ENCODE measurements at places on chromosomes 4 and X.

GRCh38 chr4:88792821-88793220 is 95.2 kb upstream of the NAP1L5 start:
- DNase-seq: no peak

DNA sequence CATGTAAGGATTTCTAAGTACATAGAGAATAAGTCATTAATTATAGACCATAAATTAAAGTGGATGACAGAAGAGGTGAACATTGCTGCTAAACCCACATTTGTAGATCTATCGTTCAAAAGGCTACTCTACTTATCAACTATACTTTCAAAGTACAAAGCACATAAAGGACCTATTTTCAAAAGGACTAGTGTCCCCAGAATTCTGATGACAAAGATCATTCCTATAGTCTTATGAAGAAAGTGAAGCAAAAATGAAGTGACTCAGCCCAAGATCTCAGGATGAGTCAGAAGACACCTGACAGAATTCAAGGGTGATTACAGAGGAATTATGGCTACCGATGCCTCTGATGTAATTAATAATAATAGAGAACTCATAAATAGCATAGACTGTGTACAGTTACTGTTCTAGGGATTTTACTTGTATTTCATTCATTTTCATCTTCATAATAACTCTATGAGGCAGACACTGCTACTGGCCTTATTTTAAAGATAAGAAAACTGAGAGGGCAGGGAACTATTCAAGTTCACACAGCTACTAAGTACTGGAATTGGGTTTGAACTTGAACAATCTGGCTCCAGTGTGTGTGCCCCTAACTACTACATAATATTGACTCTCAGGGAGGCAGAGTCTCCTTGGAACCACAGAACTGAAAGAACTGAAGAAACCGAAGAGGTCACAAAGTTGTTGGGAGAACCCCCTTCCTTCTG is 17.1 kb downstream of the USP46 start:
- DNase-seq: no peak

- DNase-seq: no peak
These were observed 1.2 kb downstream of the PRMT9 start for GRCh38 chr4:147682755-147683154.

DNA sequence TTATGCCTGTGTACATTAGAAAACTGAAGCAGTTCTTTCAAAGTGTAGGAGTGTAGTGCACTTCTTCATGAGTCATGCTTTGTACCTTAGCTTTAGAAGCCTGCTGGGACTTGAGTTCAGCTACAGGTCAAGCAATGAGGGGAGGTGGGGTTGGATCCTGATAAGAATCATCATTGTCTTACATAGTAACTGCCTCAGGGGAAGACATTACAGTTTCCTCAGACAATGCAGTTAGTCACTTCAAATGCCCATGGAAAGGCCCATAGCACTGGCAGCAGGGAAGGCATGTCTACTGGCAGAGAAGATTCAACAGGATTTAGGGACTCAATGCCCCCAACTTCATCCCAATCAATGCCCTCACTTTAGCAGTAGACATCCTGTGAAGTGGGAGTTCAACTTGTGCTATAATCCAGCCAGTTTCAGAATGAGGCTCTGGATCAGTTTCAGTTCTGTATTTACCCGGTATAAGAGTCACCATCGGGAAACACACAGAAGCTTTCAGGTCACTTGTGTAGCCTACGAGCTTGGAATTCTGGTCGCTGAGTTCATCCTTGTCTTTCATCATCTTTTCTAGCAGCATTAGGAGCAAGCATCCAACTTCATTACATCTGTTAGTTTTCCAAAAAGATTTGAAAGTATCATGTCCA is 1216.5 kb downstream of the RAPGEF2 start:
- DNase-seq: no peak

DNA sequence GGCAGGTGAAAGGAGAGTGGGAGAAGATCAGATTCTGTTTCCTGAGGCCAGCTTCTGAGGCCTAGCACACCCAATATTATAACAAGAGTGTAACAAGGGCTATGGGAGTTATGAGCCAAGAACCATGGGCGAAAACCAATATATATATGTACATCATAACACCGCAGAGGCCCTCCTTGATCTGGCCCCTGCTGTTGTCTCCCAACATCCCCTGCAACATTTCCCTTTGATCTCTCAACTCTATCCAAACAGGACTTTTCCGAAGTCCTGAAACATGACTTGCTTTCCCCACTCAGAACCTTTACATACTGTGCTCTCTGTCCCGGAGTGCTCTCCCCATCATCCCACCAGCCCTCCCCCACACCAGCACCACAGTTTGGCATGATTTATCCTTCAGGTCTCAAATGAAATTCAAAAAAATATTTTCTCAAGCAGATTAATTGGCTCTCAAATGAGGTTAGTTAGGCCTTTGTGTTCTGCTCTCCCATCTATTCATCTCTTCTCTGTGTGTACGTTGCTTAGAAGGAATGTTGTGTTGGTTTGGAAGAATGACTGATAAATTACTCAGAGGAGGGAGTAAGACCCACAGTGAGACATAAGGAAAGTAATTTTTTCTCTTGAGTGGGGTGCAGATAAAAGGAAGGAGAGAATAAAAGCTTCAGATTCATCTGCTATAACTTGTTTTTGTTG is 58.1 kb upstream of the SMIM10 start:
- DNase-seq: no peak

- no peak for DNase-seq
These were observed 516.6 kb downstream of the PCDH18 start for GRCh38 chr4:137015426-137016409.

DNA sequence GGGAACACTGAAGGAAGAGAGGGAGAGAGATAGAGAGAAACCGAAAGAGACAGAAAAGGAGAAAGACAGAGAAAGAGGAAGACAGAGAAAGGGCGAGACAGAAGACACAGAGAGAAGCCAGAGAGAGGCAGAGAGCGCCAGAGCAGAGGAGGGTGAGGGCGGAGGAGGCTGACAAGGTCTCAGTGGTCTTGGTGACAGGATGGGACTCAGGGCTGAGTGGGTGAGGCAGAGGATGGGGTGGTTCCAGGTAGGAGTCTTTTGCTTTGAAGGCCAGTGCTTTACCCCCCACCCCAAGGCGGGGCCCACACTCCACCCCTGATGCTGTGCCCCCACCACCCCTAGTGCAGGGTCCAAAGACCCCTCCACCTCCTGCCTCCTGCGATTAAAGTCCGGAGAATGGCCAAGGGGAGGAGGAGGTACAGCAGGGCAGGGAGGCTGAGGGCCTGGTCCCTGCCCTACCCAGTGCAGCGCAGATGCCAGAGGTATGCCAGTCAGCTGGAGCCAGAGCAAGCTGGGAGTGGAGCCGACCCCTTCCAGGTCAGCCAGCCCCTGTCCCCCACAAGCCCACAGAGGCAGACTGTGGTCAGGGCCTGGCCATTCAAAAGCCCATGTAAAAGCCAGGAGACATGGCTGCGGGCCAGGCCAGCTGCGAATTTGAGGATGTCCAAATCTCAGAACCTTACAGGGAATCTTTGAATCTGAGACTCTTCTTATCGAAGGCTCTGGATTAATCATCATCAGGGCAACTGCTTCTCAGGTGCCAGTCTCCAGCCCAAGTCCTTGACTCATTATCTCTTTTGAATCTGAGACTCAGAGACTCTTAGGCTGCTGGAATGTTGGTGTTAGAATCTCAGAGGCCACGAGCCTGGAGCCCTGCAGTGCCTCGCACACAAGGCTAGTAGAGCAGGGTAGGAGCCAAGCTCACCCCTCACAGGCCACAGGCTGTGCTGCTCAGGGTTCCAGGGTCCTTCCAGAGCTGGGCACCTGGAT is 758 bp downstream of the IQSEC2 start:
- peak; percentile 58 for DNase-seq

- no peak for DNase-seq
These were observed 108.3 kb downstream of the AFAP1 start for GRCh38 chr4:7831330-7831729.

DNA sequence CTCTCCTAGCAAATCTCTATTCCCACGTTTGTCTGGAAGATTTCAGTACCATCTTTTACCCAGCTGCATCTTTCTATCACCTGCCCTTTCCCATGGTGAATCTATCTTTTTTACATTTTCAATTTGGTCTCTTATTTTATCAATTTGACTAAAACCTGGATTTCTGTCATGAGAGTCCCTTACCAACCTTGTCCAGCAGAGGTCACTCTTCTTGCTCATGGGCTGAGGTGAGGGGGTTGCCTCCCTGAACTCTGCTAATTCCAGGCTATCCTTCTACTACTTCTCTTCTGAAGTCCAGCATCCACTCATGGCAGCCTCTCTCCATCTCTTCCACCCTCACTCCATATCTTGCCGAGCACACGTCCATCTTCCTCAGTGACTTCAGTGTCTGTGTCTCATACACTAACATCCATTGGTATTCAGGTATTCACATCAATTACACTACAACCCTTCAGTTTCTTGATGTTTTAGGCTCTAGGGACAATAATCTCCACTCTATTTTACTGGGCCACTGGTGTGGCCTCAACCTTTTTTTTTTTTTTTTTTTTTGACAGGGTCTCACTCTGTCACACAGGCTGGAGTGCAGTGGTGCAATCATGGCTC is 17.8 kb upstream of the ZNF827 start:
- DNase-seq: peak; percentile 49

- no peak for DNase-seq
These were observed 23.9 kb upstream of the TMSB4X start for GRCh38 chrX:12950851-12951594.

GRCh38 chr4:3484057-3484973 is 21.2 kb downstream of the DOK7 start:
- DNase-seq: no peak

DNA sequence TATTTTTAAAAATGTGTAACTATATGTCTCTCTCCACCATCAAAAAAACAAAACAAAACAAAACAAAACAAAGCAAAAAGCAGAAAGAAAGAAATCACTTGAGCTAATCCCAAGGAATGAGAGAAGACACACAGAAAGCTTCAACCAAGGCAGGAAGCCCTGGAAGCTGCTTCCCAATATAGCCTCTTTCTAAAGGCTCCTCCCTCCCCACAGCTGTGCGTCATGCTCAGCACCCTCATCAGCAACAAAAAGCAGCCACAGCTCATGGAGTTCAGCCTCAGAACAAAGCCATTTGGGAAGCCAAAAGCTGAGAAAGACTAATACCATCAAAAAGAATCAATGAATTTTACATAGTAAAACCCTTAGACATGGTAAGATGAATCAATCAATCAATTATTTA is 501.6 kb upstream of the SMIM31 start:
- DNase-seq: no peak

GRCh38 chrX:129613596-129613995 is 41.2 kb downstream of the APLN start:
- no peak for DNase-seq

DNA sequence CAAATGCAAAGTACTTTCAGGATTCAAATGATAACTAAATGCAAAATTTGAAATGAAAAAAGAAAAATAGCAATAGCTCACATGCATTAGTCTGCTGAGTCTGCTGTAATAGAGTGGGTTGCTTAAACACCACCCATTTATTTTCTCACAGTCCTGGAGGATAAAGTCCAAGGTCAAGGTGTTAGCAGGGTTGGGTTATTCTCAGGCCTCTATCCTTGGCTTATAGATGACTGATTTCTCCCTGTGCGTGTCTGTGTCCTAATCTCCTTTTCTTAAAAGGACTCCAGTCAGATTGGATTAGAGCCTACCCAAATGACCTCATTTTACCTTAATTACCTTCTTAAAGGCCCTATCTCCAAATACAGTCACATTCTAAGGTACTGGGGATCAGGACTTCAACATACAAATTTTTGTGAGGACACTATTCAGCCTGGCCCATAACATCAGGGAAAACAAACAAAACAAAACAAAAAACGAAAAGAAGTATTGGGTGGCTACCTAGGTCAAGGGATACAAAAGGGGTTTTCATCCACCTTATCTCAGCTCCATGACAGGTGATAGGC is 6.3 kb upstream of the TBL1X start:
- no peak for DNase-seq

GRCh38 chr4:168685136-168685809 is 188.4 kb downstream of the PALLD start:
- DNase-seq: no peak

DNA sequence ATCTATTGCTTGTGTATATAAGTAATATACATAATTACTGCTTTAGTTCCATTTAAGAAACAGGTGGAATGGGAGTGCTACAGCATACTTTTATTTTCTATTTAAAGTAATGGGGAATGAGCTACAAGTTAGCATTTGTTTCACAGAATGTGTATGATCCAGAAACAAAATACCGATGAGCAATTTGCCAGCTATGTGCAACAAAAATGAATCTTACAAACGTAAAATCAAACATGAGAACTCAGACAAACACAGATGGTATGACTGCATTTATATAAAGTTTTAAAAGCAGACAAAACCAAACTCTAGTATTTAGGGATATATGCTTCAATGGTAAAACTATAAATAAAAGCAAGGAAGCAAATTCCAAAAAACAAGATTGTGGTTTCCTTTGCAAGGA is 141.7 kb downstream of the PAPSS1 start:
- DNase-seq: no peak

- DNase-seq: no peak
These were observed 4.4 kb upstream of the PRDM8 start for GRCh38 chr4:80192937-80193336.

DNA sequence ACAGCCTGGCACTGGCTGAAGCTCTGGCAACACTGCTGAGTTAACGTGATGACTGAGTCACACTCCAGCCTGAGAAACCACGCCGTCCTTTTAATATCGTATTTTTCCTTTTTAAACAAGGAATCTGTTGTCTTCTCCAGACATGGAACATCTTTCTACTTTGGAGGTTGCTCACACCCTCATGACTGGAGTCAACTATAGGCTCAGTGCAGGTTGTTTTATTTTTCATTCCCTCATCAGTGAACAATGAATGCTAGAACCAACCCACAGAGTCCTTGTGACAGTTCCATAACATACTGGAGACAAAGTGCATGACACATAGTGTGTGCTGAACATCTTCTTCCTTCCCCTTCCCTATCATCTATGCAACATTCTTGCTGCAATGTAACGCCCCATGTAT is 76.8 kb upstream of the CPEB2 start:
- DNase-seq: no peak

- no peak for DNase-seq
These were observed 35.5 kb downstream of the NOP14 start for GRCh38 chr4:2927696-2928075.

GRCh38 chr4:24032371-24032989 is 142.6 kb upstream of the PPARGC1A start:
- peak; percentile 23 for DNase-seq

DNA sequence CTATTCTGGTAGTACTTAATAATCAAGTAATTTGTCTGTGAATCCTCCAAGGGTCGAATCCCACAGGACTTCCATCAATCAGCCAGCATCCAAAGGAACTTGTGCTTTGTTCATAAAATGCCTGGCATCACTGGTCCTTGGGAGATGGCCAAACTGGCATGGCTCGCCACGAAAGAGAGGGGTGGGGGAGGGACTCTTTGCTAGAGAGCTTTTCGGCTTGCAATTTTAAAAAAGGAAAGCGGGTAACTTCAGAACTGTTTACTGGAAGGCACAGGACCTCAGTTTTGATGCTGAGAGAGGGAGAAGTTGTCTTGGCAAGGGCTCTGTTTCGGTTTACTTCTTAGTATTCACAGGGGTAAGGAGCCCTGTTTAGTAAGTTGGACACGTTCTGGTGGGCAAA is 79.4 kb upstream of the FHL1 start:
- DNase-seq: no peak

- DNase-seq: no peak
These were observed 134.9 kb downstream of the SMIM20 start for GRCh38 chr4:26048950-26049349.

- DNase-seq: no peak
These were observed 113.2 kb upstream of the SPRY1 start for GRCh38 chr4:123283371-123283895.

Data from testis (tissue), 5 donors.